ENCODE measurements at places on chromosomes 2 and 18.

DNA sequence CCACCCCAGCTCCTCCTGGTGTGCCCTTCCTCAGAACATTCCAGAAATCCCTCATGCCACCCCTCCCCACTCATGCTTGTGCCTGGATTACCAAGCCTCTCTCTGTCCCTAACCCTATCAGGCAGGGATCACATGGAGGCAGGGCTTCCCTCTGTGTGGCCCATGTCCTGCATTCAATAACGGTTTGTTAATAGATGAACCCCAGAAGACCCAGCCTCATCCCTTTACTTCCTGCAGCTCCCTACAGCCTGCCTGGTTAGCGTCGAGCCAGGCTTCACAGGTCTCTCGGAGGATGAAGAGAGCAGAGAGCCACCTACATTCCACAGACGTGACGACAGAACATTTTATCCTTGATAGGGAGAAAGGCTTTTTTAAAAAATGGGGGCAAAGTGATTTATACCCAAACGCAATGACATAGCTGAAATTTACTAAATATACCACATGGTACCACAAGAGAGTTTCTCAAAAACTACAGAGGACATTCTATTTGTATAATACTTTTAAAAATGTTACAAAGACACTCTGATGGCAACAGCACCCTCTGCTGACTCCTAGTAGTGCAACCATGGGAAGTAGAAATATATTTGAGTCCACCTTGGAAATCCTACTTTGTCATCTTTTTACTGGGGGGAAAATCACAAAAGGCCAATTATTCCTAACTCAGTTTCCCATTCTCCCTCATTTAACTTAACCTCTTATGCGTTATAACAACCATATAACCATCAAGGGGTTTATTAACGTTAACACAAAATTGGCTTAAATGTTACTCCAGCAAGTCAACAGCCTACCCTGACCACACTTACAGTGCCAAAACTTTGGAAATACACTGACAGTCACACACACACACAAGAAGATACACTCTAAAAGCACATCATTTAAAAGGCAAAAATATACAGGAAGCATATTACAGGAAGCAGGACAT lies 30.7 kb downstream of the FBXO15 start:
- peak; percentile 29 for DNase-seq

GRCh38 chr2:219384859-219385258 lies 2.9 kb downstream of the DNPEP start:
- no peak for DNase-seq

GRCh38 chr2:207746131-207746530 lies 23.6 kb downstream of the FZD5 start:
- DNase-seq: peak; percentile 46

GRCh38 chr2:37928377-37928776 lies 3.3 kb downstream of the RMDN2 start:
- no peak for DNase-seq

- DNase-seq: peak; percentile 56
Observed at GRCh38 chr2:168798076-168798887, 4.2 kb upstream of the NOSTRIN start.

All from NCI-H345 (cell line).